ENCODE measurements at places on chromosomes 5 and 9. TPM values are rescaled to one million over a fixed set of nuclear protein-coding genes. Genes with fewer than 3 reads are reported as not detected.

DNA sequence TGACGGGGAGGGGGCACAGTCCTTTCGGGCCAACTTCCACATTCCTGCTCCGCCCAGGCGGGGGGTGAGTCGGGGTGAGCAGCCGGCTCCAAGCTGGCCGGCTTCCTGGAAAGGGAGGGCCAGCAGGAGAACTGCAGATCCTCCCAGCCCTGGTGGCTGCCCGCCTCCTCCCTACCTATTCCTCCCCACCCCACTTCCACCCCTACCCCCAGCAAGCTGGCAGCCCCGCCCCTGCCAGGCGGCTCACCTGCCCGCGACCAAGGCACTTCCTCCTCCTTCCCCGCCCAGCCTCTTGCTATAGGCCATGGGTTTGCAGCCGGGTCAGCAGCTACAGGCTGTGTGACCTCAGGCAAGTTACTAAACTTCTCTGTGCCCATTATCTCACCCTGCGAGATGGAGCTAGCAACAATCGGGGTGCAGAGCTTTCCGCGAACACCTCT, 5.6 kb upstream of the IRF1 start:
- peak; percentile 59 for DNase-seq

- no peak for DNase-seq
These were observed 563.8 kb downstream of the TLR4 start for GRCh38 chr9:118268046-118268445.

The SLC27A6 gene
- 0.43 TPM for total RNA-seq

DNA sequence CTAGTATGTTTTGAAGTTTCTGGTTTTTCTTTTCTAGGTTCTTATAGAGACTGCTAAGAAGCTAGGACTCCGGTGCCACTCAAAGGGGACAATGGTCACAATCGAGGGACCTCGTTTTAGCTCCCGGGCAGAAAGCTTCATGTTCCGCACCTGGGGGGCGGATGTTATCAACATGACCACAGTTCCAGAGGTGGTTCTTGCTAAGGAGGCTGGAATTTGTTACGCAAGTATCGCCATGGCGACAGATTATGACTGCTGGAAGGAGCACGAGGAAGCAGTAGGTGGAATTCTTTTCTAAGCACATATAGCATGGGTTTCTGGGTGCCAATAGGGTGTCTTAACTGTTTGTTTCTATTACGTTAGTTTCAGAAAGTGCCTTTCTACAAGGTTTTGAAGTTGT, 52.2 kb downstream of the MTAP start:
- DNase-seq: no peak

GRCh38 chr5:39422036-39422606, 2.7 kb downstream of the DAB2 start:
- no peak for DNase-seq

DNA sequence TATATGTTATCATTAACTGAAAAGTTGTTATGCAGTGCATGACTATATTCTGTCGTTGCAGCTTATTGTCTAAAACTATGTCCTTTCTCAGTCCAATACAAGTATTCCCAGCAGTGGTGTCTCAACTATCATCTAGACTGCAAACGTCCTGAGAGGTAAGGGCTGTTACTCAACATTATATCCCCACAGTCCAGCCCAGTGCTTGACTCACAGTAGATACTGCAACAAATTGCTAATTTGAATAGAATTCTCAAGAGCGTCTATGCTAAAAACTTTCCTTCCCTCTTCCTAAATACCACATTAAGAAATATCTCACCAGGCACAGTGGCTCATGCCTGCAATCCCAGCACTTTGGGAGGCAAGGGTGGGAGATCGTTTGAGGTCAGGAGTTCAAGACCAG, 37.7 kb upstream of the PCSK5 start:
- no peak for DNase-seq

DNA sequence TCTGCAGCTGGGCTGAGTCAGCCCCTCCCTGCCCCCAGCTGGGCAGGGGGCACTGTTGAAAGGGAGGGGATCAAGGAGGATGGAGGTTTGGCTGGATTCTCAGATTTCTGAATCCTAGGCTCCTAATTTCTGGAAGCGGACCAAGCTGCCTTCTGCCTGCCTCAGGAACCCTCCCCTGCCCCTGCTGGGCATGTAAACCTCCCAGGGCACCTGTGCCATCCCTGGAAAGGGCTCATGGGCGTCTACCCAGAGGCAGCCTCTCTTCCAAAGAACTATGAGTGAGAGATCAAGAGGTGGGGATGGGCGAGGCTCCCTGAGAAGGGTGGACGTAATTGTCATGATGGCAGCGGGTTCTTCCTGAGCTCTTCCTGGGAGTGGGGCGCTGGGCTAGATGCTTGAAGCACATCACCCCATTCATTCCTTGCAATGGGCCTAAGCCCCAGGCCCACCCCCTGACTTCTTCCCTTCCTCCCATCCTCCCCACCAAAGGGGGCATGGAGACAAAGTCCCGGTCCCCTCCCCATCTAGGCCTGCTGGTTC, 21.6 kb downstream of the CSF1R start:
- DNase-seq: no peak

GRCh38 chr5:164073081-164073480, 567.7 kb downstream of the MAT2B start:
- no peak for DNase-seq

DNA sequence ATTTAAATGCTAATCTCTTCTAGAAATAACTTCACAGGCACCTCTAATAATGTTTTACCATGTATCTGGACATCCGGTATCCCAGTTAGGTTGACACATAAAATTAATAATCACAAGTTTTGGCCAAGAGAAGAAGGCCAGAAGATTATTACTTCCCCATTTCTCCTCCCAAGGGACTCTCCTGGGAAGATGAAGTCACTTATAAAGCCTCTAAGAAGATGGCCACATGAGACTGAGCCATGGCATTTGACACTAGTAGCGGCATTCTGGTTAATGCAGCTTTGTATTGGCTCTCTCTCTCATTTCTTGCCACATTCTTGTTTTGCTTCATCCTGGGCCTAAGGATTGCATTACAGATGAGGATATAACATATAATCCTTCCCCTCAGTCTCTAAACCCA, 34.5 kb upstream of the RASA1 start:
- DNase-seq: no peak

DNA sequence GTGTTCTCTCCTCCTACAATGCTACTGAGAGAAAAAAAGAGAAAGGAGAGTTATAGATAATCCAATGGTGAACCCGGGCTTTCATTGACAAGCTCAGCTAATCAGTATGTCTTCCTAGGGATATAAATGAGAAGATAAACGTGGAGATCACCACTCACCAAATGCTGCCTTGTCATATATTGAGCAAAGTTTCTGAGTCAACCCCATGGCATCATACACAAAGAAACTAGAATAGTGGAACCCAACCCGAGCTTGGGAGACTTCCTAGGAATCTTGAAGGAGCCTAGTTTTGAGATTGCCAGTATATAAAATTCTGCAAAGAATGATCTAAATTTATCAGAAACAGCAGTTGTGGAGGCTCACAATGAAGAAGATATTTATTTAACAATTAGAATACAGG, 47.8 kb downstream of the PTPN3 start:
- no peak for DNase-seq

The JAK2 gene
- 31.9 TPM for total RNA-seq

DNA sequence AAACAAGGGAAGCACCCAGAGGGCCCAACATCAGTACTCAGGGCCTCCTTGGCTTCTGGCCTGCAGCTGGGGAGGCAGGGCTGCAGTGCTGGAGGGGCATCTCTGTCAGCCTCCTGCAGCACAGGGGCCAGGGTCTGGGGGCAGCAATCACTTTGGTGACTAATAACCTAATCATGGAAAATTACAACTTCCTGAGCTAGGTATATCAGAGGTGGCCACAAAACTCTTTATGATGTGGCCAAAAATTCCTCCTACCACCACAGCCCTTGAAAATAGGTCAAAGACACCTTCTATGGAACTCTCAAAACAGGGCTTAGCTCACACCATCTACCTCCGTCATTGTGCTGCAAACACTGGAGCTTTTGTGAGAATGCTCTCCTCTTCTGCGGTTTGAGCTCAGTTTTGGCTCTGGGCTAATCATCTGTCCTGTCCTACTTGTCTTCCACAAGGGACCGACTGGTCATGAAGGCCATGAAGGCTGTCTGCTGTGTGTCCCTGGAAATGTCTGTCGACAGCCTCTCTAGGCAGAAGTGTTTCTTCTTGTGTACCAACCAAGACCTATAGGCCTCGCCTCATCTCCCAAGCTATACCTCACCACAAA, 28.6 kb downstream of the CSF2 start:
- no peak for DNase-seq

DNA sequence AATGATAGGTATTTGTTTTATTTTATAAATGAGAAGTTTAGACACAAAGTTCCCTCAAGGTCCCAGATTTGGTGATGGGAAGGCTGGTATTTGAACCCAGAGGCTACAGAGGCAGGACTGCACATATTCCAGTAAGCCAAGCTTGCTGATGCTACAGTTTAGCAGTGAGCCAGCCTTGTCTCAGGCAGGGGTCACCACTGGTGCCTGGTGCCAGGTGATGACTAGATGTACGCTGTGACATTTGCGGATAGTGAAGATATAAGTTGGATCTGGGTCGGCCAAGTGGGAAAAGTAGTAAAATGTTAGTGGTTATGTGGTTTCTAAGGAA, 143.9 kb downstream of the AOPEP start:
- DNase-seq: no peak

The C9 gene
- 0.96 TPM for total RNA-seq

The SLC6A19 gene
- not detected for total RNA-seq

The N4BP3 gene
- total RNA-seq: 0.21 TPM

DNA sequence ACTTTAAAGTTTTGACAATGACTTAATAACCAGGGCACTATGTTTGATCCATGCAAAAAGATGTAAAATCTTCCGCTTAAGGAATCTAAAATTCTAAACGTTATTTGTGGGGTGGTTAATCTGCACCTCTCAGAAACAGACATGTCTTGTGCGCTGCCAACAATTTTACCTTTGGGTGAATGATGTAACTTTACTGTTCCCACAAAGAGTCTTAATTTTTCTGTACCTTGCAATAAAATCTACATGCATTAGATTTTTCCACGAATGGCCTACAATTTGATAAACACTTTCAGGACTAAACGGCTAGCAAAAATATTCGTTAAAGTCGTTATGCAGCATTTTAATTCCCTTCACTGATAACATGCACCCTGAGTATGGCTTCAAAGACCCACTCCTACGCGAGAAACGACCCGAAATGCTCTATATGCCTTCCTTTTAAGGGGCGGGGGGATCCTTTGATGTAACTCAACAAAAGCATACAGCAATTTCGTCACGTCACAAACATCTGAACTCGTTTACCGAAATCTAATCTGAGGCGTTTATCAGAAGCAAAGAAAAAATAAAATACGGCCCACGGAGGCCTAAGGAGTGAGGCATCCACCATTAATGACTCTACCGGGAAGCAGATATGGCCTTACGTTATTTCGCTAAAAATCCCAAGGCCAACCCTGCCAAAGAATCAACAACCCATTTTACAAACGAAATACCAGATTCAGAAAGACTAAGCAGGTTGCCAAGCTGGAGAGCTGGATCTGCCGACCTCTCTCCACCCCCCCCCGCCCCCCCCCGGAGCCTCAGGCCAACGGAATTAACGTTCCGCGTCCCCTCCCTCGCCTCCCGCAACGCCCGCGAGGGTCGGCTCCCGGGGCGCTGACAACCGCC, 621 bp downstream of the AK6 start:
- no peak for DNase-seq

DNA sequence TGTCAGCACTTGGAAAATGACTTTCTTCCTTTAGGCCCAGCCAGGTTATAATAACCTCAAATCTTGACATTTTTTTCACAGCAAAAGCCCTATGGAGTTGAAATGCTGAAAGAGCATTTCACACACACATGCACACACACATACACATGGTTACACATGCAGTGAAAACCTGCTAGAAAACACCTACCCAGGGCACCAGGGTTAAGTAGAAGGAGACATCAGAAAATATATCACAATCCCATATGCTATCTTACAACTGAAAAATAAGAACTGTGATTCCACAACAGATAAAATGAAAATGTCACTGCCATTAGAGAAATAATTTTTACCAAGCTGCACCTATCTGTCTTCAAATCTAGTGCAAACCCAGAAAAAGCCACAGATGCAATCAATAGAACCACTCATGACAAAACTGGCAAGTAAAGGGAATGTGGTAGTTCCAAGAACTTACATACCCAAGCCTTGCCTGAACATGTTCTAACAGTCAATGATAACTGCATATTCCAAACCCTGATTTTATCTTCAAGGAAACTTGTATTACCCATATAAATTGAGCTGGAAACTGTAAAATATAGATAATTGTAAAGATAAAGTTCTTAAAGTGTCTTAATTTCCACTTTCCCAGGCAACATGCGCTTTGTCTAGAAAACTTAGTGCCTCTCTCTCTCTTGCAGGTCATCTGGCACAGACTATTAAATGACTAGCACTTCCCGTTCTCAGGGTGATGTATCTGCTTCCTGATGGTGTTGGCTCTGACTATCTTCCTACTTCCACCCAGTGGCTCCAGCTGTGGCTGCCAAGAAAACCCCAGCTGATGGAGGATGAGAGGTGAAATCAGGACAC, 250.2 kb upstream of the PTGER4 start:
- DNase-seq: no peak

GRCh38 chr9:90062982-90063381, 458.2 kb downstream of the GADD45G start:
- no peak for DNase-seq

GRCh38 chr5:97355775-97356174, 172.7 kb upstream of the RIOK2 start:
- DNase-seq: no peak

DNA sequence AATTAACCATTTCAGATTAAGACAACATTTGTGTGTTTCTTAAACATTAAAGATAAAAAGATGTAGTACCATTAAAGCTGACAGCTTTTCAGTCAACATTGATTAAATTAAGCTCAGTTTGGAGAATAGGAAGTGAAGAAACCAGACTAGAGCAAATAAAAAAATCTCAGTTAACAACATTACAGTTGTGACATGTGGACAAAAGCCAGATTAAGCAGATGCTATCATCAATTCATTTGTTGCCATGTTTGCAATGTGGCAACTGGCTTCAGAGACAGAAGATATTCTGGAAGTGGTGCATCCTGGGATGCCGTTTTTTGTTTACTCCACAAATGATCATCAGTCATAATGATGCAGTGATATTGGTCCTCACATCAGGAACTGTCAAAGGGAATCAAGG, 70.3 kb upstream of the CNTLN start:
- no peak for DNase-seq

- DNase-seq: no peak
These were observed 93.0 kb downstream of the THBS4 start for GRCh38 chr5:80128141-80128540.

GRCh38 chr5:179301376-179301775, 43.9 kb downstream of the ADAMTS2 start:
- no peak for DNase-seq

GRCh38 chr5:133054697-133055471, 3.1 kb downstream of the HSPA4 start:
- DNase-seq: no peak

- DNase-seq: no peak
These were observed 283.6 kb upstream of the RPS23 start for GRCh38 chr5:82561797-82562196.
